A549 treated with CORT108297 at 1 μM for 4 hours (cell line): ENCODE measurements at places on chromosomes 6 and 20. TPM values are rescaled to one million over a fixed set of nuclear protein-coding genes. Genes with fewer than 3 reads are reported as not detected.

UBD gene
- 0.46 to 0.99 TPM (median 0.64 TPM) in 5 replicates for total RNA-seq

PRSS35 gene
- total RNA-seq, result 0.05 to 0.14 TPM (median 0.07 TPM) in 5 replicates

TRMT11 gene
- 10.6 to 15.2 TPM (median 12.9 TPM) in 5 replicates for total RNA-seq

SEMG2 gene
- total RNA-seq, result not detected in 5 replicates

NT5E gene
- 26.1 to 44.8 TPM (median 36.4 TPM) in 5 replicates for total RNA-seq

HTR1E gene
- not detected in 5 replicates for total RNA-seq

MYLK4 gene
- total RNA-seq, result 0.12 to 0.18 TPM (median 0.13 TPM) in 5 replicates

BANF2 gene
- total RNA-seq, result not detected in 5 replicates

MOCS3 gene
- 5.9 to 7.1 TPM (median 6.1 TPM) in 5 replicates for total RNA-seq

SERINC1 gene
- 70.6 to 96.2 TPM (median 84.2 TPM) in 5 replicates for total RNA-seq

NKAIN4 gene
- 5.4 to 9.4 TPM (median 6.4 TPM) in 5 replicates for total RNA-seq

LKAAEAR1 gene
- 0.82 to 1.7 TPM (median 1.3 TPM) in 5 replicates for total RNA-seq
